ENCODE measurements at places on chromosomes 12 and 14. TPM values are rescaled to one million over a fixed set of nuclear protein-coding genes. Genes with fewer than 3 reads are reported as not detected.

Gene ZFYVE1
- total RNA-seq = 21.6 TPM

Gene EML5
- total RNA-seq = 2.3 TPM

Gene BEGAIN
- 1.5 TPM for total RNA-seq

Gene KCNMB4
- 6.0 TPM for total RNA-seq

Gene HAL
- 6.2 TPM for total RNA-seq

Gene AQP5
- 14.3 TPM for total RNA-seq

Gene TRIM9
- total RNA-seq = 0.32 TPM

Gene AQP6
- total RNA-seq = 0.35 TPM

Gene LACRT
- not detected for total RNA-seq

GRCh38 chr14:74571901-74572725, 39.9 kb downstream of the LTBP2 start:
- no peaks in the 10 kb centered on the region for H3K27me3 ChIP-seq
- H3K4me1 ChIP-seq = peaks cover 69% of the 10 kb centered on the region
- DNase-seq = no peak
- H3K36me3 ChIP-seq = no peaks in the 10 kb centered on the region
- H3K27ac ChIP-seq = peak overlapping the region; percentile 77
- no peak overlapping the region for H3K4me3 ChIP-seq

DNA sequence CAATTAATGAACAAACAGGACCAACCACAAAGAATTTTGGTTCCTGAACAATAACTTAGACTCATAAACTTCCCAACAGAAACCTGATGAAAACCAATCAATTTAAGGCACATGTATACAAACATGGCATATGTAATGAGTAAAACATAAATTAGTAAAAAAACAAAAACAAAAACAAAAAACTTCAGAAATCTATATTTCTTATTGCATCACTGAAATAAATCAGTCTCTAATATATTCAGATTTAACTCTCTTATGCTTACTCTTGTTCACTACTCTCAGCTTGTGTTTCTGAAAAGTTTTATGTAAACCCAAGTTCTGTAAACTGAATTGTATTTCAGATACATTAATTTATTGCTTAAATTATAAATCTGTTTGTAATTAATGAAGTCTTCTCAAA, 233.7 kb downstream of the SLC25A21 start:
- H3K36me3 ChIP-seq = no peaks in the 10 kb centered on the region
- no peaks in the 10 kb centered on the region for H3K4me1 ChIP-seq
- no peak for DNase-seq

GRCh38 chr12:130826151-130826801, 12.8 kb downstream of the STX2 start:
- H3K36me3 ChIP-seq = peaks cover 15% of the 10 kb centered on the region
- H3K27me3 ChIP-seq = no peaks in the 10 kb centered on the region
- no peak overlapping the region for H3K4me3 ChIP-seq
- H3K4me1 ChIP-seq = peaks cover 31% of the 10 kb centered on the region
- H3K27ac ChIP-seq = peak overlapping the region; percentile 47

GRCh38 chr12:15334225-15334624, 11.9 kb downstream of the PTPRO start:
- DNase-seq = no peak
- H3K36me3 ChIP-seq = no peaks in the 10 kb centered on the region

DNA sequence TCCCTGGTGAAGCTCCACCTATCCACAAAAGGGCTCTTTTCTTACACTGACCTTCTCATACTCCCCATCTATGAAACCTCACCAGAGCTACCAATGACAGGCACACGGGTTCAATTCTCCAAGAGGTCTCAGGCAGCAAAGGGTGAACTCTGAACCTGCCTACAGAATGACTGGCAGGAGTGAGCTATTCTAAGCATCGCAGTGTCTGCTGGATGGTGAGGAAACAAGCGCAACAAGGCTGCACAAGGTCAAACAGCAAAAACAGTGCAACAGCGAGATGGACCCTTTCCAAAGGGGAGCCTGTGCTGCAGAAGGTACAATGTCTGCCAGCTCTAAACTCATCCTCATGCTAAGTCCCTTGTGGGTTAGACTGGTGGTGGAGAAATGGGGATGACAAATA, 22.0 kb downstream of the TMCC3 start:
- no peaks in the 10 kb centered on the region for H3K36me3 ChIP-seq
- no peak overlapping the region for H3K4me3 ChIP-seq
- H3K27ac ChIP-seq = no peak overlapping the region
- H3K4me1 ChIP-seq = no peaks in the 10 kb centered on the region
- DNase-seq = no peak
- H3K27me3 ChIP-seq = no peaks in the 10 kb centered on the region

GRCh38 chr14:104034976-104035699, 50.4 kb upstream of the ASPG start:
- H3K4me3 ChIP-seq = no peak overlapping the region
- DNase-seq = no peak
- H3K4me1 ChIP-seq = no peaks in the 10 kb centered on the region
- H3K27ac ChIP-seq = no peak overlapping the region

DNA sequence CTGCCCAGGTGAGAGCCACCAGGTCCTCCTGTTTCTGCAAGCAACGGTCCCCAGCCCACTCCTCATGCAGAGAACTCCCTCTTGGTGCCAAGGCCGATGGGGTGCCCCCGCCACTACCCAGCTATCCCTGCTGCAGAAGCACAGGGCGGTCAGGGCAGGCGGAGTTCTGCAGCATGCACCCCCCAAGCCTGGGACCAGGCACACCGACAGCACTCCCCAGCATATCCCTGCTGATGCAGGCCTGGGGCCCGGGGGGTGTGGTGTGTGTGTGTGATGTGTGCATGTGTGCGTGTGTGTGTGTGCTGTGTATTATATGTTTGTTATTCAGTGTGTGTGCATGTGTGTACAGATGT, 27.7 kb upstream of the FZD10 start:
- H3K27me3 ChIP-seq = no peaks in the 10 kb centered on the region
- H3K36me3 ChIP-seq = no peaks in the 10 kb centered on the region
- no peaks in the 10 kb centered on the region for H3K4me1 ChIP-seq
- no peak overlapping the region for H3K27ac ChIP-seq

DNA sequence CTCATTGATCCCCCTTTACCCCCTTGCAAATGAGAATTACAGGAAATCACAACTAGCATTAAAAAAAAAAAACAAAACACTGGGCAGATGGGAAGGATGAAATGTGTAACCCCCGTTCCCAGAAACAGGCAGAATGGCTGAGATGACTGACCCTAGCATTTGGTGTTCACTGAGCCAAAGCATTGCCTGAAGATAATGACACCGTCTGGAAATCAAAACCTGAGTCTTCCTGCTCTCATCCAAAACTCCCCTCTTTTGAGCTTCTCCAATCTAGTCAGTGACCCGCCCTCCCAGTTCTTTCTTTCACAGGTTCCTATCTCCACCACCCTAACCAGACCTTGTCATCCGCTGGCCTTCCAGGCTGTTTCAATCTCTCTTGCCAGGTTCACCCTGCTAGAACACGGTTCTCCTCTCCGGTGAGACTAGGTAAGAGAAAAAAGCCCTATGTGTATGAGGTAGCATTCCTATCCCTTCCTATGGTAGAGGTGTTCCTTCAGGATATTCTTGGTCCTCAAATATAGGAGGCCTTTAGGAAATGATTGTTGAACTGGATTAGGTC, 21.3 kb downstream of the SUSD6 start:
- H3K4me3 ChIP-seq = no peak overlapping the region
- peaks cover 88% of the 10 kb centered on the region for H3K4me1 ChIP-seq
- no peaks in the 10 kb centered on the region for H3K27me3 ChIP-seq
- H3K36me3 ChIP-seq = no peaks in the 10 kb centered on the region
- DNase-seq = no peak

DNA sequence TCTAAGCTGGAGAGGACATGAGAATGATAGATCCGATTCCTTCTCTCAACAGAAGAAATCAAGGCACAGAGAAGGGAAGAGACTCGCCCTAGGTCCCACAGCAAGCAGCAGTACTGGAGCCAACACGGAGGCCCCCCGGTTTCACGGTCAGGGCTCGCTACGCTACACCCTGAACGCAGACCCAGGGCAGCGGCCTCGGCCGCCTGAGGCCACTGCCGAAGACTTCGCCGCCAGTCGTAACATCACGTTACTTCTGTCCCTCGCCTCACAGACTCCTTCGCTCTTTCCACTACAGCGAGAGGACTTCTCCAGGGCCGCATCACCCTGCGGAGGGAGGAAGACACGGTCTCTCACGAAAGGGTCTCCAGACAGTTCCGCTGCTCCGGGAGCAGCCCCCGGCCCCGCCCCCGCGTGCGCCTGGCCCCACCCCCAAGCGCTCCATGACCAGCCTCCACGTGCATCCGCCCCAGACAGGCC, 411 bp upstream of the DCAF4 start:
- peaks cover 4% of the 10 kb centered on the region for H3K4me1 ChIP-seq
- no peak for DNase-seq
- no peaks in the 10 kb centered on the region for H3K36me3 ChIP-seq
- H3K4me3 ChIP-seq = peak overlapping the region; percentile 81

DNA sequence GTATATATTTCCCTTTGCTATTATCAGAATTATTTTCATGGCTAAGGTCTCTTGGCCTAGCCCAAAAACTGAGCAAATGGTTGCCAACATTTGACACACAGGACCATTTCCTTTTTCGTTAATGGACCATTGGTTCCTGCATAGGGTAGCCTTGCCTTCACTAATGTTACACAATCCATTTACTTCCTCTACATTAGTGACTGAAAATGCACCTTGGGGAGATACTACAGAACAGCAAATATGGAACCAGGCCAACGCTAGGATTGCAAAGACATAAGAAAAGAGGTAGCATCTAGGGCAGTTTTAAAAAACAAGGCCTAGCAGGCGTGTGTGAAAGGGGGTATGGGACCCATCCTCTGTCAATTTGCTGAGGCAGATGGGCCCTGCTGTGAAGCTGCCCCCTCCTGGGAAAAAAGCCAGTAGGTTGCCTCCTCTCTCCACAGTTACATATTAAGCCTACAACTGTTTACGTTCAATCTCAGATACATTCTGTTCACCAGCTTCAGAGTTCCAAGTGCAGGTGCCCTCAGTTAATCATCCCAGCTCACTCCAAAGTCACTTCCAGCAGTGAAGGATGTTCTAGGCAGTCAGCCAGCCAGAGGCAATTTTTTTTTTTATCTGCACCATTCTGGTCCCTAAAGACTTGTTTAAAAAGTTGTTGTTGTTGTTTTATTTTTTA, 15.0 kb downstream of the AQP6 start:
- no peak overlapping the region for H3K4me3 ChIP-seq
- H3K27me3 ChIP-seq = no peaks in the 10 kb centered on the region
- H3K36me3 ChIP-seq = peaks cover 11% of the 10 kb centered on the region
- peaks cover 13% of the 10 kb centered on the region for H3K4me1 ChIP-seq

GRCh38 chr14:76396714-76397187, 20.8 kb downstream of the ESRRB start:
- no peaks in the 10 kb centered on the region for H3K4me1 ChIP-seq
- DNase-seq = no peak
- no peak overlapping the region for H3K4me3 ChIP-seq

- H3K27ac ChIP-seq = no peak overlapping the region
- H3K4me1 ChIP-seq = no peaks in the 10 kb centered on the region
- no peak overlapping the region for H3K4me3 ChIP-seq
- DNase-seq = no peak
- H3K27me3 ChIP-seq = no peaks in the 10 kb centered on the region
Measured at GRCh38 chr14:76261371-76261811, 109.7 kb downstream of the GPATCH2L start.

GRCh38 chr12:79378496-79378895, 312.3 kb downstream of the PAWR start:
- H3K4me1 ChIP-seq = no peaks in the 10 kb centered on the region
- no peaks in the 10 kb centered on the region for H3K36me3 ChIP-seq
- H3K27ac ChIP-seq = no peak overlapping the region
- no peaks in the 10 kb centered on the region for H3K27me3 ChIP-seq

DNA sequence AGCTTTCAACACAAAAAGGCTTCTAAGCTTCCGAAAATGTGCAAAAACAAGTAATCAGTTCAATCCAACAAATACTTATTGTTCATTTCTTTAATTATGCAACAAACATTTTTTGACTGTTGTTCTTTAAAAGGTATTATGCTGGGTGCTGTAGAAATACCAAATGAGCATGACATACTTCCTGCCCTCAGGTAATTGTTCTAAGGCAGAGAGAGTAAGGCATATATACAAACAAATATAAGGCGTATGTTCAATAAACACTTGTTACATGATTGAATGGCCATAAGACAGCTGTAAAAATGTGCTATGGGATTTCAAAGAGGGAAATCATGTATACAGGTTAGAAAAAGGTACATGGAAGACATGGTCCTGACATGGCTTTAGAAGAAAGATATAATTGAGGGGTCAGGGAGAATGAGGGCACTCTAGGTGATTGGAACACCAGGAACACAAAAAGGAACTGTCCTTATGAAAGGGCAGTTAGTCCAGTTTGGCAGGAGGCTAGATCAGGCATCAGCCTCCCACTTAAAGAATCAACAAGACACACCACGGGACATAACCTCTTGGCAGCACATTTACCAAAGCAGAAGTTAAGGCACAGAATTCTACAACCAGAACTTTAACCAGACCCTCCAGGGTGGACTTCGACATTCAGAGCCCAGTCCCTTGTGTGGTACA, 135.8 kb upstream of the SCAF11 start:
- H3K4me3 ChIP-seq = no peak overlapping the region
- DNase-seq = no peak
- no peaks in the 10 kb centered on the region for H3K36me3 ChIP-seq
- H3K27ac ChIP-seq = no peak overlapping the region
- H3K27me3 ChIP-seq = no peaks in the 10 kb centered on the region

DNA sequence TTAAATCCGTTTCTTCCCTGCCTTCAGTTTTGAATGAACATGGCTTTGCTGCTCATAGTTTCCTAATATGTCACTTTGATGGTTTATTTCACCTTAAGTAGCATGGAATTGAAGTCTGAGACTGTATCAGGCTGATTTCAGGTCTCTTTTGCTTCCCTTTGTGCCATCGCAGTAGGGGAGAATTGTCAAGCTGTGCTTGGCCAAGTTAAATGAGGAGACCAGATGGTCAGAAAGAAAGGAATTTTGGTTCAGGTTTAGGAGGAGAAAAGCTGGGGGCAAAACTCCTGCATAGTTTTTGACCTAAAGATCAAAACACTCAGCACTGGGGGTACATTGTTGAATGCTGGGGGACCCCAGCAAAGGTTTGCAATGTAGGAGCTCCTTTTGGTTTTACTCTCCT, 398.4 kb downstream of the NUAK1 start:
- no peak for DNase-seq
- no peaks in the 10 kb centered on the region for H3K36me3 ChIP-seq
- no peaks in the 10 kb centered on the region for H3K27me3 ChIP-seq

- no peak overlapping the region for H3K4me3 ChIP-seq
- no peak overlapping the region for H3K27ac ChIP-seq
- DNase-seq = no peak
Measured at GRCh38 chr14:101889898-101890297, 74.5 kb upstream of the DYNC1H1 start.

- H3K27me3 ChIP-seq = no peaks in the 10 kb centered on the region
- H3K36me3 ChIP-seq = peaks cover 49% of the 10 kb centered on the region
- no peak for DNase-seq
- no peaks in the 10 kb centered on the region for H3K4me1 ChIP-seq
Measured at GRCh38 chr14:95452176-95452892, 64.1 kb downstream of the SYNE3 start.

DNA sequence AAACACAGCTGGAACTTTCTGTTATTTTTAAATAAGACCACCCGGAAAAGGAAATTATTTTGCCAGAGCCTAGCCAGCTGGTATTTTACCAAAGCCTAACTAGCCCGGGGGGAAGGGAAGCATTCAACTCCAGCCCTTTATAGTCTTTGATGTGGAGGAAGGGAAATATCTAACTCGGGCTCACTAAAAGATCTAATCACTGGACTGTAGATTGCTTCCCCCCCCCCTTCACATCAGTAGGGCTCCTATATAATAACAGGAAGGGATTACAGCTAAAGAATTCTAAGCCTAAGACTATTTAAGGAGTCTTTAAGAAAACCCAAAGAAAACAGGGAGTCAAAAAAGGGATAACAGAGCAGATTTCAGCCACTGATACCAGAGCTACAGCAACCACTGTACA, 431.1 kb downstream of the KCNH5 start:
- no peak overlapping the region for H3K4me3 ChIP-seq
- H3K4me1 ChIP-seq = no peaks in the 10 kb centered on the region
- no peak overlapping the region for H3K27ac ChIP-seq
- no peaks in the 10 kb centered on the region for H3K36me3 ChIP-seq
